Thymus (tissue), 14 donors: ENCODE measurements at places on chromosomes 7 and 10. TPM values are rescaled to one million over a fixed set of nuclear protein-coding genes. Genes with fewer than 3 reads are reported as not detected.
A peak's percentile ranks its signal among the peaks of the same experiment; 100 is the strongest.

TMEM225B gene
- total RNA-seq = 1.5 TPM

CAMK2B gene
- 0.85 TPM for total RNA-seq

CDK1 gene
- 133 TPM for total RNA-seq

SLC18A3 gene
- total RNA-seq = not detected

PRKG1 gene
- 7.4 TPM for total RNA-seq

CNNM1 gene
- 0.24 TPM for total RNA-seq

DNA sequence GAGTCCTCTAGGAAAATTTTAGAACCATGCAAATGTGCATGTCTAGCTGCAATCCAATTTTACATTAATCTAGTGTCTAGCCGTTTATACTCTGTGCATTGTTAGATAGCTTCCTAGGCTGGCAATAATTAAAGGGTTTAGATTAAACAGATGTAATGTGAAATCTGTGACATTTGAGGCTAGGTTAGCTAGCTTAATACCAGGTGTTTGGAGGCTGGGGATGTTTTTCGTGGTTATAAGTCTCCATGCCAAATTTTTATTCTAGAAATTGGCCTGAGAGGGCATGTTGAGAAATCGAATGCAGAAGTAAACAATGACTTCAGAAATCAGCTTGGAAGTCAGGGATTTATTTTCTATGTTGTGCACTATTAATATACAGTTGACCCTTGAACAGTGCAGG, 94.2 kb downstream of the ST7 start:
- peaks cover 20% of the 10 kb centered on the region for H3K27me3 ChIP-seq
- H3K4me1 ChIP-seq = peaks cover 13% of the 10 kb centered on the region
- no peaks in the 10 kb centered on the region for H3K36me3 ChIP-seq
- H3K4me3 ChIP-seq = no peak overlapping the region

- no peaks in the 10 kb centered on the region for H3K4me1 ChIP-seq
- DNase-seq = no peak
- no peaks in the 10 kb centered on the region for H3K36me3 ChIP-seq
Observed at GRCh38 chr10:120597902-120598301, 140.9 kb downstream of the PLPP4 start.

DNA sequence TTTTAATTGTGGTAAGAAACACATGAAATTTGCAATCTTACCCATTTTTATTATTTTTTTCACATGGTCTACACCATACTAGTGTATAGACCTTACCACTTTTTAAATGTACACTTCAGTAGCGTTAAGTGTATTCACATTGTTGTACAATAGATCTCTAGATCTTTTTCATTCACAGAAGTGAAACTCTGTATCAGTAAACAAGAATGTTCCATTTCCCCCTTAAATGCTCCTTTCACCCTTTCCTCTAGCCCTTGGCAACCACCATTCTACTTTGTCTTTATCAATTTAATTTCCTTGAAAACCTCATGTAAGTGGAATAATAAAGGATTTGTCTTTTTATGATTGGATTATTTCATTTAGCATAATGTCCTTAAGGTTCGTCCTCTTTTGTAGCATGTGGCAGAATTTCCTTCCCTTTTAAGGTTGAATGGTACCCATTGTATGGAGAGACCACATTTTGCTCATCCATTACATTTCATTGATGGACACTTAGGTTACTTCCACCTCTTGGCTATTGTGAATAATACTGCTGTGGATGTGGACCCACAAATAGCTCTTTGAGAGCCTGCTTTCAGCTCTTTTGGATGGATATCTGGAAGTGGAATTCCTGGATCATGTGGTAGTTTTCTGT, 45.7 kb downstream of the SNX10 start:
- no peak for DNase-seq
- H3K36me3 ChIP-seq = no peaks in the 10 kb centered on the region
- H3K4me3 ChIP-seq = no peak overlapping the region
- H3K27ac ChIP-seq = no peak overlapping the region
- peaks cover 6% of the 10 kb centered on the region for H3K4me1 ChIP-seq

DNA sequence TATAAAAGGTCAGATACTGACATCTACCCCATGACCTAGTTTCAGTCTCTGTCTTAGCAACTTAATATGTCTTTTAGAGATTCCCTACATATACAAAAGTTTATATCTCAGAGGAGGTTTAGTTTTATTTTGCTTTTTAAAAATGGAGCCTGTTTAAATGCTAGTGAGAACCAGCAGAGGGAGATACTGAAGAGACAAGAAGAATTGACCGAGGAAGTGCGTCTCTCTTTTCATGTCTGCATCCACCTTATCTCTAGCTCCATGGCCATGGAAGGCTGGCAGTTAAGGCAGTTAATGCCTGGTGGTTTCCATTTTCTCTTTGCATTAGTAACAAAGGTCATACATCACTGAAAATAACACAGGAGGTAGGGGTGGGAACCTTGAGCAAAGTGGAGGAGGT, 10.7 kb downstream of the SUV39H2 start:
- H3K4me1 ChIP-seq = no peaks in the 10 kb centered on the region
- no peak overlapping the region for H3K27ac ChIP-seq
- peaks cover 3% of the 10 kb centered on the region for H3K36me3 ChIP-seq
- no peaks in the 10 kb centered on the region for H3K27me3 ChIP-seq
- no peak overlapping the region for H3K4me3 ChIP-seq
- peak; percentile 4 for DNase-seq
